Cortex of kidney (tissue), 1 donor: ENCODE measurements at places on chromosomes 7 and 10.

DNA sequence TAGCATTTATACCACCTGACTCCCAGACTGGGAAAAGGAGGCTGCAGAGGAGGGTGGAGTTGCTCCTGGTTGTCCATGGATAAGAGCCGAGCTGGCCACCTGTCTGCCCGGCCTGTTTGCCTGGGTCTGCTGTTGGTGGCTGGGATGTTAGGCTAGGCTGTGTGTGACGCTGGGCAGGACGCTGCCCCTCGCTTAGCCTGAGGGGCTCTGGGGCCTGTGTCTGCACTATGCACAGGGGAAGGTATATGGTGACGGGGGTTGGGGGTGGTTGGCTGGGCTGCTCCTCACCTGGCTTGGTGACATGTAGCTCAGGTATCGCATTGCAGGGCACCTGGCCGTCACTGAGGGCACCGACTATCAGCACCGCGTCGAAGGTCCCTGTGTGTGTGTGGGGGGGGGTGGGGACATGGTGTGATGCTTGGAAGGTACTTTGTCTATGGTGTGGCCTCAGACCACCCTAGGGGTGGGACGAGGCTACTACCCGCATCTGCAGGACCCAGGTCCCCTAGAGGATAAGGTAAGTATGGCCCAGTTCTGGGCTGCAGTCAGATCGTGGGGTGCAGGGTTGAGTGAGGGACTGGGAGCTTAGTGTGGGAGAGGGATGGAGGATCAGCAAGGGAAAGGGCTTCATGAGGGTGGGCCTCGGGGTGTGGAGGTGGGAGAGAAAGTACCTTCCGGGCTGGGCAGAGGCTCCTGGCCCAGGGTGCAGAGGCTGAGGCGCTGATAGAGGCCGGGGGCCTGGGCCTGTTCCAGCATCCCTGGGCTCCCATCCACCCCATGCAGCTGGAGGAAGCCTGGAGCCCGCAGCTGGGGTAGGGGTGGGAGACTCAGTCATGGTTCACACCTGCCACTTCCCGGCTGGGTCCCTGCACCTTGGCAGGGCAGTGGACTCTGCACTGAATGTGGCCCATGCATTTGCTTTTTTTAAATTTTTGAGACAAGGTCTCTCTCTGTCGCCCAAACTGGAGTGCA, 2.3 kb downstream of the METTL27 start:
- DNase-seq, result no peak

GRCh38 chr10:3780021-3780770, 4.8 kb downstream of the KLF6 start:
- DNase-seq, result no peak

DNA sequence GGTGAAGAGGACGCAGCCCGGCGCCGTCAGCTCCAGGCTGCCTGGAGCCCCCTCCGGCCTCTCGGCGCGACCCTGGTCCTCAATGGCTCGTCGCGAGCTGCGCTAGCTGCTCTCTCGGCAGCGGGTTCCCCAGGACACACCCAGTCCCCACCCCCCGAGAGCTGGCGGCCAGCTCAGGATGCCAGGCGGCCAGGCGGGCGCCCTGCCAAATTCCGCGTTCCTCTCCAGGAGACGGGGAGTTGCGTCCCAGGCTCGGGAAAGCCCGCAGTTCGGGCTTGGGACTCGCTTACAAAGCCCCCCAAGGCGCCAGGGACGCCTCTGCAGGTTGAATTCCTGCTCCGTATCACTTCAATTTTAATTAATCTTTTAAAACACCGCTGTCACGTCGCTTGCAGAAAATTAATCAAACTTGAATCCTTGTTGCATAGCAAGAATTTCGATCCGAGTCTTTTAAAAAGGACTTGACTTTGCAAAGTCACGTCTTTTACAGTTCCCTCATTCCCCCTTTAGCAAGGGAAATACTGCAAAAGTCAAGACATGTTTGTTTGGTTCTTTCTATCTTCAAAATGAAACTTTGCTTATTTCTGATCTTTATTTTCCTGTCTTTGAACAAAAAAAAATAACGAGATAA, 28.2 kb downstream of the SKIDA1 start:
- no peak for DNase-seq

DNA sequence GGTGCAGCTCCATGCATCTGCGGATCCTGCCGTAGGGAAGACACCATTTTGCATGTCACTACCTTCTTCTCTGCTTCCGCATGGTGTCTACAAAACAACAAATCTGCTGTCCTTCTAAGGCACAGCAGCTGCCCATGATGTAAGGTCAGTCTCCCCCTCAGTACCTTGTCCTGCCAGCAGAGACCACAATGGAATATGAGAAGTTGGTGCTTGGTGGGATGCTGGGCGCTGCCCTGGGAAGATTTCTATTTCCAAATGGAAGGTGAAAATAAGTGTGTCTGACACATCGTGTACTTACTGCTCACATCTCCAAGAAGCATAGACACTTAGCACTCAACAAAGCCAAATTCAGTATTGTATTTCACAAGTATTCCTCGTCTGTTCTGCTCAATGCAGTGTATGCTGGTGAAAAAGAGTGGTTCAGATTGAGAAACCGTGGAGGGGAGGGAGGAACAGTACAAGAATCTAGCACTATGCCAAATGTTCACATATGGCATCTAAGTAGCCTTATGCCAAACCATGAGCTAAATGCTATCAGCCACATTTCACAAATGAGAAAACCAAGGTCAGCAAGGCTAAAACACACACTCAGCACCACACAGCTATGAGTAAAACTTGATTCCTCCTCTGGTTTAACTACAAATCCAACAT, 95.0 kb downstream of the GRB10 start:
- DNase-seq, result no peak

DNA sequence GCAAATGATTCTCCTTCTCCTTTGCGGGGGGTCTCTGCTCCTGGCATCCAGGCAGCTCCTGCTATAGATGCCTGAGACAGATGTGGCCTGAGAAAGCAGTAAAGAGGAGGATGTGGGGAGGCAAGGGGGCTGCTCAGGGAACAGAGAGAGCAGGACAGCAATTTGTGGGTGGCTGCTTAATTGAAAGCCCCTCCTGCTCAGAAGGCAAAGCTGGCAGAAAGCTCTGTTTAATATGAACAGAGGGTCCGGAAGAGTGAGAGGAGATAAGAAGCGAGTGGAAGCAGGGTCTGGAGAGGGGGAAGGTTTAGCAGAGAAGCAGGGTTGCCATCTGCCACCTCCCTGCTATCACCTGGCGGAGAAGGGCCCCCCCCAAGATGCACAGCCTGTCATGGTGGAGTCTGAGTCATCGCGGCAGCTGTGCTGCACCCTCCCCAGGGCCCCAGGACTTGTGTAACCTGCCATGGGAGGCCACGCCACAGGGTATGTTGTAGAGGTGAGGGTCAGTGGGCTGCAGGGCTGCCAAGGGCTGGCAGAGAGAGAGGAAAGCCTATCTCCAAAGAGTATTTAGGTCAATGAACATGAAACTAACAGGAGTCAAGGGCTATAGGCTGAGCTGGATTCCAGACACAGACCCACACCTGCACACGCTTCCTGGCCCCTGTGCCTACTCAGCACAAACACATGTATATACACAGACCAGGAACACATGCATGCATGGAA, 1109.8 kb upstream of the AUTS2 start:
- no peak for DNase-seq

DNA sequence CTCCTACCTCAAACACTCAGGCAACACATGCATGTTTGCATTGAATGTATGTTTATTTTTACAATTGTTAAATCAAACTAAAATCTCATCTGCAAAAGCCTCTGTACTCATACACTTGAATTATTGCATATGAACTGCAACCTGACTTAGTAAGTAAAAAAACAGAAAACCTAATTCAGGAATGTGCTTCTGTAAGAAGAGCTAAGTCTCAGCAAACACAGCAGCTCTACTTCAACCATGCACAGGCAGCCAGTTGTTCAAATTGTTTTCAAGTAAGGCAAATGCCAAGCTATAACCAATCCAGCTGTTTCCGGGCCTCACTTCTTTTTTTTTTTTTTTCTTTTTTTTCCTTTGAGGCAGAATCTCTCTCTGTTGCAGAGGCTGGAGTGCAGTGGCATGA, 93.5 kb upstream of the MALRD1 start:
- DNase-seq, result no peak
